GM20000 (cell line): ENCODE measurements at places on chromosomes 2 and 18.

- DNase-seq = no peak
Observed at GRCh38 chr2:163574309-163574708, 161.5 kb downstream of the FIGN start.

GRCh38 chr2:12504443-12504842 is 212.3 kb upstream of the TRIB2 start:
- DNase-seq = no peak

DNA sequence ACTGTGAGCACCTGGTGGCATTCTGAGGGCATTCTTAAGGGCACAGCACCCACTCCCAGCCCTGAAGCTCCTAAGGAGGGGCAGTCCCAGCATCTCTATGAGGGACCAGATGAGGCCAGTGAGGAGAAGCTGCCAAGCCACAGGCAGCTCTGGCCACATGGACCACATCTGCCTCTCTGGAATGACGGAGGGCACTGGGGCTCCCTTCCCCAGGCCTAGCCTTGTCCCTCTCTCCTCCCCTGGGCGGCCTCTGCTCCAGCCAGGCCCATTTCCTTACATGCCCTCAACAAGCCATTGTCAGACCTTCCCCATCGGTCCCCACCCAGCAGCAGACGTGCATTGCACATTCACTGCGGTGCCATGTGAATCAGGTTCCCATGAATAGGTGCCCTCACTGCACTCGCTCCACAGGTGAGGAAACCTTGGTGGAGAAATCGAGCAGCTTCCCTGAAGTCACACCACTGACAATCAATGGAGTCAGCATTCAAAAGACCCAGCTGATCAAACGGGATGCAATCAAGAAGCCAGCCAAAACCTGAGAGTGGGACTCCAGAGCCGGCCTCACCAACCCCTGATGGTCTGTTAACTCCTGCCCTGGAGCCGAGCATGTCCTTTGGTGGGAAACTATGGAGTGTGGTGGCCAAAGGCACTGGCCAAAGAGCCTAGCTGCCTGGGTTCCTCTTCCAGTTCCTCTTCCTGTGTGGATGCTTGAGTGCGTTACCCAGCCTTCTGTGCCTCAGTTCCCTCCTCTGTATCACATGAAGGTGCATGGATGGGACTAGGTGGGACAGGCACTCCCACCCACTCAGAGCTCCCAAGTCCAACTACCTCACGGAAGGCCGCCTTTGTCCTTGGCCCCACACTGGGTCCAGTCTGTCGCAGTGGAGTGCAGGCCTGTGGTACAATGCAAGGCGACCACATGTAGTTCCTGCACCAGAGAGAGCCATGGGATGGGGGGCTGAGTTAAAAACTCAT is 147.3 kb downstream of the ZFP36L2 start:
- no peak for DNase-seq

DNA sequence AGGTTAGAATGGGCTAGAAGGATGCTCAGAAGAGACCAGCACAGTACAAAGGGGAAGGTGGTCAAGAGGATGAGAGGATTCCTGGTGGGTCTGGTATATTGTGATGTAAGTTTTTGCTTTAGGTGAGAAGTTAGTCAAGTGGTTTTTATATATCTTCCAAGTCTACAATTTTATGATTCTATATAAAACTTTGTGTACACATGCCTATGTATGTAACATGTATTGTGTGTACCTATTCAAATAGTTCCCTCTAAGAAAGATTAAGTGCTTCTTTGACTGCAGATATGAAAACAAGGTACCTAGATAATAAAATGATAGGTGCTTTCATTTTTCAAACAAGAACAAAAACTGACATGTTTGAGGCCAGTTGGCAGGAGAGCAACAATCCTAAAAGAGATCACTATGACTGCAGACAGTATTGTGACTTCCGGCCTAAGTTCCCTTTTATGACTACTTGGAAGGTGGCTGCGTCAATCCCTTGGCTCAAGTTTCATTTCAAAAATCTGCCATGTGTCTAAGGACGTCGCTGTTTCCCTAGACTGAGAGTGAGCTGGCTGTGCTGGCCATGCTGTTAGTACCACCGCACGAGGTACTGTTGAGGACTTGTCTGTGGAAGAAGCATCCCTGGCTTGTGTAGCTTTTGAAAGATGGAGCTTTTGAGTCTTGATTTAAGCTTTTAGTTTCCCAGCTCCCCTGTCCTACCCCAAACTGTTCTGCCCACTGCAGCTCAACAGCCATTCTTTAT is 123.1 kb downstream of the PRPF40A start:
- peak; percentile 31 for DNase-seq

DNA sequence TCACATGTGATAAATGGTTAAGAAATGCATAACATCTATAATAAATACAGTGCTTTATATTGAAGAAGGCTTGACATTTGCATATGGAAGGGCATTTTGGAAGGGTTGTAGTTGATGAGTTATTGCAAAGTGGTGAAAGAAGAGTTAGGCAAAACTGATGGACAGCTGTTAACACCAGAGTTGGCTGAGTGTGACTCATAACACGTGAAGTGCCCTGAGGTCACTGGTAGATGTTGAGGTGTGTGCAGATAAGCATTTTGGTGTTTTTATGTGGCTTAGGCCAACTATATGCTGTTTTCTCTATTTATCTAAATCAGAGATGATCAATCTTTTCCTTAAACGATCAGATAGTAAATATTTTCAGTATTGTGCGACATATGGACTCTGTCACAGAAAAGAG is 154.3 kb upstream of the KCNH7 start:
- no peak for DNase-seq

DNA sequence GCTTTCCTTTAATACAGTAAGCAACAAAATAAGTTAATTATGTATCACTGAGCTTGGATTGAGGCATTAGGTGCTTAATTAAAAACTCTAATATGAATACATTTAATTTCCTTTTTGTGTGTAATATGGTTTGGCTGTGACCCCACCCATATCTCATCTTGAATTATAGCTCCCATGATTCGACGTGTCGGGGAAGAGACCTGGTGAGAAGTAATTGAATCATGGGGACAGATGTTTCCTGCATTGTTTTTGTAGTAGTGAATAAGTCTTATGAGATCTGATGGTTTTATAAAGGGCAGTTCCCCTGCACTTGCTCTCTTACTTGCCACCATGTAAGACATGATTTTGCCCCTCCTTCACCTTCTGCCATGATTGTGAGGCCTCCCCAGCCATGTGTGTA is 325.4 kb upstream of the CDH7 start:
- DNase-seq = no peak

DNA sequence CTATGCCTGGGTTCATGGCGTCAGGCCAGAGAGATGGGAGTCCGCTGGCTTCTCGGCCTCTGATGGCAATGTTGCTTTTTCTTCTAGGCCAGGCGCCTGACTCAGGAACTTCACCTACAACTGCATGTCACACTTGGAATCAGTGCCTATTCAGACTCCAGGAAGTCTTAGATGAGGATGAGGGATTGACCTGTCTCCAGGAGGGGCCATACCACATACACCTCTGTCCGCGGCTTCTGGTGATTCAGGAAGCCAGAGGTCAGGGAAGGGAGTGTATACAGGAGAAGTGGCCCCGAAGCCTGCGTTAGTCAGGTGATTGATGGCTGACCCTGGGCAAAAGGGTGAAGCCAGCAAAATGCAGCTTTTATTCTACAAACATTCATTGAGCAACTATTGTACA is 109.1 kb upstream of the RMDN2 start:
- DNase-seq = no peak

DNA sequence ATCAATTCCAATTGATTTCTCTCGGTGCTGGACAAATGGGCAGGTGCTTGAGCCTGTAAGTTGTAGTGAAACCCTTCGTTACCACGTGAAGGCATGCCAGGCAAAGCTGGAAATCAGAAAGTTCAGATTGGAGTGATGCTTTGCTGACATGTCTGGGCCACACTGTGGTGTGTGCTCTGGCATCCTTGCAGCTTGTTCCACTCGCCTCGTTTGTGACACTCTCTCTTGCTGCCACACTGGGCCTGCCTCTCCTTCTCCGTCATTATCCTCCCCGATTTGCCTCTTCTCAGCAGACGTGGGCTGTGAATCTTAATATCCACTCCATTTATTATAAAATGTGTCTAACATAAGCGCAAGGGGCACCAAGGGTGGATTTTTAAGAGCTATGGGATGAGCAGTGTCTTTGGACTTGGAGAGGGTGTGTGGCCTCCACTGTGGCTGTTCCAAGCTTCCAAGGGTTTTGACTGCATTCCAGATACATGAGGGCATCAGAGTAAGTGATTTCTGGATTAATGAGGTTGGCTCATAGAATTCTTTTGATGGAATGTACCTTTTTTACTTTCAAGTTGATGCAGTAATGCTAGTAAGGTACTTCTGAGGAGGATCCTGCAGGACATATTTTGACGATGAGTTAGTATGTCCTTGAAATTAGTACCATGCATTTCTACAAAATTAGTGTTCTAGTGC is 238.8 kb downstream of the TPGS2 start:
- no peak for DNase-seq

DNA sequence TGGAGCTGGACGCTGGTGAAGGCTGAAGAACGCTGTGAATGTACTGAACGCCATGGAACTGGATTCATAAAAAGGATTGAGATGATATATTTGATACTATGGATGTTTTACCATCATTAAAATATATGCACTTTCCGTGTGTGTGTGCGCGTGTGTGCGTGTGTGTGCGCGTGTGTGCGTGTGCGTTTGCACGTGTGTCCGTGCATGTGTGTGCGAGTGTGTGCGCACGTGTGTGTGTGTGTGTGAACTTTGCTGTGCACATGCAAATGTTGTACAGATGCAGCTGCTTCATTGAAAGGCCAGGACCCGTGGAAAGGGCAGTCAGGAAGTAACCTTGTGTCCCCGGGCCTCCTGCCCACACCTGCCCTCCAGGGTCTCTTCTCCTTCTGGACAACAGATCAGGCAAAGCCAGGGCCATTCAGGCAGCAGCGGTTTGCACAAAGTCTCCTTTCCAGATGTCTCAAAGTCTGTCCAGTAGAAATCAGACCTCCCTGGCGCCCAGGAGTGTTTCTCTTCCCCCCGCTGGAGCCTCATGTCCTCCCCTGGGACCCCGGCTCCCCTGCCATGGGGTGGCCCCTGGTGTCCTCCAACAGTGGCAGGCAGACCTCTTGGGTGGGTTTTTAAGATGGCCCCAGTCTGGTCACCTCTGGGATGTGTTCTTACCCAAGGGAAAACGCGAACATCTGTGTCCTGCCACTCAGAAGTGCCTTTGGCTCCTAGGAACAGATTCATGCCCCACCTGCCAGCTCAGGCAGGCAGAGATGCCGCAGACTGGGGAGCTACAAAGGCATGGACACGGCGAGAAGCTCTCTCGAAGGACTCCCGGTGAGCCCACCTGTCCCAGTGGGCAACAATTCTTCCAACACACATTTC is 86.1 kb upstream of the GPC1 start:
- DNase-seq = no peak

- no peak for DNase-seq
Observed at GRCh38 chr2:129331638-129332037, 647.8 kb upstream of the RAB6C start.

GRCh38 chr18:49544362-49544761 is 17.5 kb upstream of the LIPG start:
- no peak for DNase-seq

- DNase-seq = peak; percentile 21
Observed at GRCh38 chr2:48600204-48600813, 17.3 kb upstream of the GTF2A1L start.

GRCh38 chr2:189684811-189685210 is 10.3 kb downstream of the ANKAR start:
- no peak for DNase-seq

DNA sequence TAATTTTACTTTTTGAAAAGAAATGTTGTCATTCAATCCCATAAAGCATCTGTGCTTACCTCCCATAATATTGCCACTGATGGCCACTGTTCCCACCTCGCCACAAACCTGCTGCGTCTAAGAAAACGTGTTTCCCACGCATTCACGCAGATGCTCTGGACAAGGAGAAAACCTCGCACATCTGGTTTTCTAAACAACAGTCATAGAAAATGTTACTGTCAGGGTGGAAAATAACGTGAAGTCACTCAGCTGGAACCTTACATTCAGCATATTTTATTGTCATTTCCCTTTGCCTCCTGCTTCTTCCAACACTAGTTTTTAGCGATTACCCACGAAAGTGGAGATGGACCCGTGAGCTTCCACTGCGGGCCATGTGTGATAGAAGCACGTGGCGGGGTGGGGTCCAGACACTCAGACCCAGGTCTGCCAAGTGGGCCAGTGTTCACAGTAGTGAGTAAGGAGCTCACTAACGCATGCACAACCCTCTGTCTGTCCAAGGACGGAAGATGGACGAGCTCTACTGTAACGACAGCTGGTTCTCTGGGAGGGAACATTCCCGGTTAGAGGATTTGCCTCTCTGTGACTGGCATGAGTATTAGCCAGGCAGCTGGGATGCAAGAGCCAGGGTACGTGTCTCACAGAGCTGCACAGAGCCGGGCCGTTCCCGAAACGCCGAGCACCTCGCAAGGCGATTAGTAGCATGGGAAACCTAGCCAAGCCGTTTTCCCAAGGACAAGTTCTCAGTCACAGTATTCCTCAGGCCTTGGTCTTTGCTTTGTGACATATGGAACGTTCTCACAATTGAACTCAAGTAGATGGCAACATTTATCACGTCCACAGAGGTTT is 94.5 kb downstream of the MTCL1 start:
- no peak for DNase-seq

GRCh38 chr2:170002096-170002495 is 174.8 kb downstream of the UBR3 start:
- no peak for DNase-seq
